ENCODE measurements at places on chromosomes 1 and 21. TPM values are rescaled to one million over a fixed set of nuclear protein-coding genes. Genes with fewer than 3 reads are reported as not detected.

HSD11B1 gene
- 0.47 TPM for total RNA-seq

KCNQ4 gene
- total RNA-seq, result 0.27 TPM

CD52 gene
- total RNA-seq, result not detected

OR2L13 gene
- total RNA-seq, result not detected

PCP4L1 gene
- 0.12 TPM for total RNA-seq

PYHIN1 gene
- not detected for total RNA-seq

OTUD3 gene
- 3.0 TPM for total RNA-seq

KRTAP11-1 gene
- not detected for total RNA-seq

PAX7 gene
- total RNA-seq, result 0.78 TPM

CPTP gene
- 21.5 TPM for total RNA-seq

CHRNB2 gene
- total RNA-seq, result 0.47 TPM

TPTE gene
- total RNA-seq, result not detected

GCSAML gene
- not detected for total RNA-seq

THEM5 gene
- not detected for total RNA-seq

AKIRIN1 gene
- total RNA-seq, result 44.5 TPM

FCRL1 gene
- total RNA-seq, result not detected

LCE2D gene
- total RNA-seq, result not detected

HCN3 gene
- total RNA-seq, result 5.3 TPM

LSS gene
- total RNA-seq, result 14.7 TPM

PFKL gene
- 61.1 TPM for total RNA-seq

CD34 gene
- total RNA-seq, result not detected

CSF3R gene
- not detected for total RNA-seq

CRYAA gene
- not detected for total RNA-seq

C8B gene
- not detected for total RNA-seq

LIN28A gene
- not detected for total RNA-seq

CDC14A gene
- total RNA-seq, result 2.0 TPM
